ENCODE measurements at places on chromosomes 6 and 20. TPM values are rescaled to one million over a fixed set of nuclear protein-coding genes. Genes with fewer than 3 reads are reported as not detected.

- no peak overlapping the region for H3K4me3 ChIP-seq
- no peak overlapping the region for H3K27ac ChIP-seq
- H3K4me1 ChIP-seq, result peaks cover 16% of the 10 kb centered on the region
- no peak for DNase-seq
These were observed 121.2 kb downstream of the SGK1 start for GRCh38 chr6:134196568-134197193.

DNA sequence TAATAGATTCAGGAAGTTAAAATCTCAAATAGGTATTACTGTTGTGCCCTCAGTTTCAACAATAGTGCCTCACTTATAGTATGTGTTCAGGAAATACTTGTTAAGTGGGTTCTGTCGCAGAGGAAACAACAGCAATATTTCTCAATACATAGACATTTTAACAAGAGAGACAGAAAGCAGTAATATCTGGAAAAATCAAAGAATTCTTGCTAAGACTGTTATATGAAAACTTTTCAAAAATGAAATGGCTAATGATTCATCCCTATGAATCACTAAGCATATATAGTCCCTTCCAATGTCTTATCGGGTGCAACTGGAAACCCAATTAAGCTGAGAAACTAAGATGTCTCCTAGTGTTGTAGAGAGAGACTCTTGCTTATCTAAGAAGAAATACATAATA is 668.9 kb downstream of the TFAP2A start:
- no peak for DNase-seq
- H3K4me1 ChIP-seq, result no peaks in the 10 kb centered on the region
- no peaks in the 10 kb centered on the region for H3K36me3 ChIP-seq
- H3K27me3 ChIP-seq, result no peaks in the 10 kb centered on the region

DNA sequence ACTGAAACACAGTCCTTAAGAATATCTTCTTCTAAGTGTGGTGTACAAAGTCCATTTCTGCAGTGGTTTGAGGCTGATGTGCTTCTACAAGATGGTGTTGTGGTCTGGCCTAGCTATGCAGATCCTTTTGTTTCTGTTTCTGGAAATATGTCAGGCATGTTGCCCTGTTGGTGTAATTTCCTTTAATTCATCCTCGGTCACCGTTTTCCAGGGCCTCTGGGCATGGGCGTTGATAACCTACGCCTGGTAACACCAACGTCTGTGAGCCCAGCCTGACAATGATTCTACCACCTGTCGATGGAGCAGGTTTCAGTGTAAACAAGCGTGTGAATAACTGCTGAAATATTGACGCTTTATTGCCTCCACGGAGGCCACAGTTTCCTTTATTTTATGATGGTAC is 33.3 kb upstream of the AFDN start:
- H3K36me3 ChIP-seq, result no peaks in the 10 kb centered on the region

Gene CCND3
- 22.7 TPM for total RNA-seq

GRCh38 chr6:76742919-76743318 is 670.5 kb upstream of the IMPG1 start:
- no peaks in the 10 kb centered on the region for H3K36me3 ChIP-seq
- no peak for DNase-seq
- H3K4me3 ChIP-seq, result no peak overlapping the region
- H3K27ac ChIP-seq, result no peak overlapping the region

Gene EPHA7
- total RNA-seq, result 2.0 TPM

Gene RALGAPB
- 33.5 TPM for total RNA-seq

Gene SLC2A10
- total RNA-seq, result 13.4 TPM

GRCh38 chr20:39822667-39823066 is 860.5 kb downstream of the DHX35 start:
- no peak for DNase-seq
- no peak overlapping the region for H3K27ac ChIP-seq
- no peaks in the 10 kb centered on the region for H3K4me1 ChIP-seq
- no peaks in the 10 kb centered on the region for H3K27me3 ChIP-seq

DNA sequence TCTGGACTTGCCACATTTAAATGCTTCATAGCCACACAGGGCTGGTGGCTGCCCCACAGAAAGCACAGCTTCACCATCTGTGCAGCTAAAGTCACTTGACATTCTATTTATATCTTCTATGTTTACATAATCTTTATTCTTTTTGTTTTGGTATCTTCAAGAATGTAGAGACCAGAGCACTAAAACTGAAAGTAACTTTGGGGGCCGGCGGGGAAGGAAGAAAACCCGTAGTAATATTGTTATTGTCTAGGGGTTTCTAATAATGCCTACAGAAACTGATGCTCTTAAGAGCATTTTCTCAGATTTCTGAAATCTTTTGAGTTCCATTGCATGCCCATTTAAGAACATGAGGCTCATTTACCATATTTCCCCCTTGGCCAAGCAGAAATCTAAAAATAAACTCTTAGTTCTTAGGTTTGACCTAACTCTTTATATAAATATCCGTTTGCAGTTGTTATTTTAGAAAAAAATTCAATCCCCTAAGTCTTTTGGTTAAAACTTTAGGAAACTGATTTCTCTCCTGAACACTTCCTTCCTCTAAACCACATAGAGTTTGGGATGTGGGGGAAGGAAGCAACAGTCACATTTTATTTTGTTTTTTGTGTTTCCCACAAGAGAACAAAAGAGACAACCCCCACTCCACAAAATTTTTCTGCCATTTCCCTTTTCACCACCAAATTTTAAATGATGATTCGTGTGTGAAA is 207.6 kb downstream of the OGFRL1 start:
- H3K27me3 ChIP-seq, result no peaks in the 10 kb centered on the region
- H3K4me1 ChIP-seq, result no peaks in the 10 kb centered on the region

DNA sequence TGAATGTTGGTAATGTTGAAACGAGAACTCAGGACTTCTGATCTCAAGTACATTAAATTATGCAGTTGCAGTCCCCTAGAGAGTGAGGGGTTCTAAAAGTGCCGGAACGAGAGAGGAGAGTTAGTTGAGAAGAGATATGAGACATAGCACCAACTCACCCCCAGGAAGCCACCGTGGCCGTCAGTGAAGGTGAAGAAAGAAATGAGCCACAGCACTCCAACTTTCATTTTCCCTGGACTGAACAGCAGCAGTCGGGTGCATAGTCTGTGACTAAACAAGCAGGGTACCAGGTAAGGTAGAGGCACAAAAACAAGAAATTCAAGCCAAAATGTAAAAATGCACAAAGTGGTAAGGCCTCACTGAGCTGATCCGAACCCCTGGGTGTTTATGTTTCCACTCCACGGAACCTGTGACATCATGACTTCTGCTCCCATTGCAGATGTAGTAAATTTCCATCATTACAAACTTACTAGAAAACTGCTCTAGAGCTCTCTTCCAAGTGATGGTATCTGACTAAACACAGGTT is 13.2 kb downstream of the ADGRF1 start:
- H3K27ac ChIP-seq, result no peak overlapping the region
- DNase-seq, result no peak
- H3K4me3 ChIP-seq, result no peak overlapping the region
- no peaks in the 10 kb centered on the region for H3K27me3 ChIP-seq
- H3K4me1 ChIP-seq, result no peaks in the 10 kb centered on the region

- no peaks in the 10 kb centered on the region for H3K36me3 ChIP-seq
- no peak for DNase-seq
- no peak overlapping the region for H3K4me3 ChIP-seq
- H3K4me1 ChIP-seq, result no peaks in the 10 kb centered on the region
- H3K27me3 ChIP-seq, result no peaks in the 10 kb centered on the region
- H3K27ac ChIP-seq, result no peak overlapping the region
These were observed 97.8 kb upstream of the OGFRL1 start for GRCh38 chr6:71190809-71191208.

- no peak overlapping the region for H3K4me3 ChIP-seq
- no peak overlapping the region for H3K27ac ChIP-seq
- H3K4me1 ChIP-seq, result no peaks in the 10 kb centered on the region
- H3K36me3 ChIP-seq, result no peaks in the 10 kb centered on the region
- no peaks in the 10 kb centered on the region for H3K27me3 ChIP-seq
These were observed 6.6 kb upstream of the SERPINB9 start for GRCh38 chr6:2909718-2910117.

DNA sequence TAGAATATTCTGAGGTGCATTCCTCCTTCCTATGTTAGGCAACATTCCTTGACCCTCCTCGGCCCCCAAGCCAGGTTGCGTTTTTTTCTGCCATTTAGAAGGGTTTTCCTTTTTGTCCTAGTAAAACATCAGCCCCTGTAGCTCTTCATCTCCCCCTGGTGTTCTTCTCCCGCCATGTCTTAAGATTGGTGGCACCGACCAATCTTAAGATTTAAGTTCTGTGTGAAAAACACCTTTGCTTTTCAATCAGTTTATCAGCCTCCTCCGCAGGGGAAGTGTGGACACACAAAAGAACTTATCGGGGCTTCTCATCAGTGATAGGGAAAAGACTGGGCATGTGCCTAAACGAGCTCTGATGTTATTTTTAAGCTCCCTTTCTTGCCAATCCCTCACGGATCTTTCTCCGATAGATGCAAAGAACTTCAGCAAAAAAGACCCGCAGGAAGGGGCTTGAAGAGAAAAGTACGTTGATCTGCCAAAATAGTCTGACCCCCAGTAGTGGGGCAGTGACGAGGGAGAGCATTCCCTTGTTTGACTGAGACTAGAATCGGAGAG is 719 bp upstream of the EDN1 start:
- H3K36me3 ChIP-seq, result no peaks in the 10 kb centered on the region
- H3K4me1 ChIP-seq, result no peaks in the 10 kb centered on the region
- no peak for DNase-seq
- peak overlapping the region; percentile 30 for H3K4me3 ChIP-seq

GRCh38 chr6:129860908-129861665 is at the start of gene TMEM244:
TMEM244 (minus strand) TSS chr6:129861315; CDS start chr6:129861188, 127 bp downstream.
- no peaks in the 10 kb centered on the region for H3K27me3 ChIP-seq
- H3K4me3 ChIP-seq, result no peak within 1 kb of the TSS
- no peak within 1 kb of the TSS for H3K27ac ChIP-seq
- DNase-seq, result no peak

- no peaks in the 10 kb centered on the region for H3K36me3 ChIP-seq
- no peaks in the 10 kb centered on the region for H3K27me3 ChIP-seq
- H3K27ac ChIP-seq, result no peak overlapping the region
- no peak overlapping the region for H3K4me3 ChIP-seq
- peaks cover 4% of the 10 kb centered on the region for H3K4me1 ChIP-seq
- no peak for DNase-seq
These were observed 42.8 kb downstream of the SOBP start for GRCh38 chr6:107532706-107533105.

Gene GRM4
- total RNA-seq, result 0.36 TPM

- H3K36me3 ChIP-seq, result no peaks in the 10 kb centered on the region
- H3K27me3 ChIP-seq, result no peaks in the 10 kb centered on the region
- H3K4me1 ChIP-seq, result peaks cover 9% of the 10 kb centered on the region
- no peak overlapping the region for H3K27ac ChIP-seq
- no peak overlapping the region for H3K4me3 ChIP-seq
These were observed 74.9 kb downstream of the FYN start for GRCh38 chr6:111798281-111798725.

DNA sequence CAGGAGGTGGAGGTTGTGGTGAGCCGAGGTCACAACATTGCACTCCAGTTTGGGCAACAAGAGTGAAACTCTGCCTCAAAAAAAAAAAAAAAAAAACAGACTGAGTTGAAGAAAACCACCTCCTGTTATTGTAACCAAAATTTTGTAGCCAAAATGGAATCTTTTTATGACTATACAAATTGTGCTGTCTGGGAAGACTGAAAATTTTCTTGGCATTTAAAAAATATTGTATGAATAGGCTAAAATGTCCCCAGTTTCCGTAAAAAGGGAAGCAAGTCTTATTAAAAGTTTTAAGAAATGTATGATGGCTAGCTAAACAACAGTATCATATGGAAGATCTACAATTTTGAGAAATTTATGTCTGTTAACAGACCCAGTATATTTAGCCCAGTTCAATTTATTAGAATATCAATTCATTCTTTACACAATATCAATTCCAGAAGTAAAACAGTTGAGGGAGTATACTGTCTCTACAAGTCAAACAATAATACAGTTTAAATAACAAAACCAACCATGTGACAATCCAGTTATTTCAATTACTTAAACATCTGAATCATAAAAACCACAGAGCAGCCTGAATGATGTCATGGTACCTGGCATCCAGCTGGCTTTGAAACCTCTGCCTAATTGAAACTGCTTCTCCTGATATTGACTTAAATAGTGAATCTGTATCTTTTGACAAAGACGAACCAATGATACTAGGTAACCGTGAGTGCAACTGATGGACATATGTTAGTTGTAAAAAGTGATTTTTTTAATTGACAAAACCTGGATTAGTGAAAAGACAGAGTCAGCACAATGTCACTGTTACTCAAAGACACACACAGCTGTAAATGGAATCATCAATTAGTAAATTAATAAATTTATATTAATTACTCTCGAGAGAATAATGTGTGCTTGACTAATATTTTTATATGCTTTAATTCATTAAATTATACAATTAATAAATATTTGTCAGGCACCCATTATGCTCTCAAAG is 166.6 kb upstream of the MARCKS start:
- H3K27ac ChIP-seq, result no peak overlapping the region
- H3K36me3 ChIP-seq, result no peaks in the 10 kb centered on the region
- DNase-seq, result no peak
- no peak overlapping the region for H3K4me3 ChIP-seq

Gene ZMYND8
- total RNA-seq, result 20.3 TPM

DNA sequence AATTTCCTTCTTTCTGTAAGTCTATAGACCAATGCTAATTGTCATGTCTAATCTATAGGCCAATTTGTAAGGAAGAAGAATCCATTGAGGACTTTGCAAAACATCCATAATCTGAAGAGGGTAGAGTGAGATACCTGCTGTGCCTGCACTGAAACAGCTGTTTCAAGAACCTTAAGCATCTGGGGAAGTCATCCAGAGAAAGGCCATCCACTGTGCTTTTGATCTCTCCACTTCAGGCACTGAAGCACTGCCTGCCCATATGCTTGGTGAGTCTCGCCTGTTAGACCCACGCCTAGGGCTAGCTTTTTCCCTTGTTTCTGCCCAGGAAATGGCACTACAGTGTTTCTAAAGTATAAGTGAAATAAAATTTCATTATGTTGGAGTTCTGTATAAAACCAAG is 921.8 kb upstream of the EPHA7 start:
- DNase-seq, result no peak
- H3K4me1 ChIP-seq, result no peaks in the 10 kb centered on the region
- H3K27ac ChIP-seq, result no peak overlapping the region
- no peak overlapping the region for H3K4me3 ChIP-seq
- no peaks in the 10 kb centered on the region for H3K36me3 ChIP-seq
- H3K27me3 ChIP-seq, result no peaks in the 10 kb centered on the region

DNA sequence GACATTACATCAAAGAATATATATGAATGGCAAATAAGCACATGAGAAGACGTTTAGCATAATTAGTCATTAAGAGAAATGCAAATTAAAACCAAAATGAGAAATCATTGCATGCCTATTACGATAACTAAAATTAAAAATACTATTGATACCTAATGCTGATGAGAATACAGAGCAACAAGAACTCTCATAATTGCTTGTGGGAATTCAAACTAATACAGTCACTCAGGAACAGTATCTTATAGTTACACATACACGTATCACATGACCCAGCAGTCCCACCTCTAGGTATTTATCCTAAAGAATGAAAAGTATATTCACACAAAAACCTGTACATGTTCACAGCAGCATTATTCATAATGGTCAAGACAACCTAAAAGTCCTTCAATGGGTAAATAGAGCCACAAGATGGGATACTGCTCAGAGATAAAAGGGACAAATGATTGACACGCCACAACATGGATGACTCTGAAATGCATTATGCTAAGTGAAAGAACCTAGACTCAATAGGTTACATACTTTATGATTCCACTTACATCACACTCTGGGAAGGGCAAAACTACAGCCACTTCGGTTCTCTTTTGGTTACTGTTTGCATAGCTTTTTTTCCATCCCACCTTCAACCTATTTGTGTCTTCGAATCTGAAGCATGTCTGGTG is 16.4 kb downstream of the CPXM1 start:
- no peaks in the 10 kb centered on the region for H3K4me1 ChIP-seq
- no peak overlapping the region for H3K4me3 ChIP-seq
- H3K27me3 ChIP-seq, result no peaks in the 10 kb centered on the region

Gene FNDC11
- total RNA-seq, result 0.95 TPM
